ENCODE measurements at places on chromosomes 3 and 15. TPM values are rescaled to one million over a fixed set of nuclear protein-coding genes. Genes with fewer than 3 reads are reported as not detected.

The HERC2 gene
- 49.7 TPM for total RNA-seq

The CEMIP gene
- 49.1 TPM for total RNA-seq

DNA sequence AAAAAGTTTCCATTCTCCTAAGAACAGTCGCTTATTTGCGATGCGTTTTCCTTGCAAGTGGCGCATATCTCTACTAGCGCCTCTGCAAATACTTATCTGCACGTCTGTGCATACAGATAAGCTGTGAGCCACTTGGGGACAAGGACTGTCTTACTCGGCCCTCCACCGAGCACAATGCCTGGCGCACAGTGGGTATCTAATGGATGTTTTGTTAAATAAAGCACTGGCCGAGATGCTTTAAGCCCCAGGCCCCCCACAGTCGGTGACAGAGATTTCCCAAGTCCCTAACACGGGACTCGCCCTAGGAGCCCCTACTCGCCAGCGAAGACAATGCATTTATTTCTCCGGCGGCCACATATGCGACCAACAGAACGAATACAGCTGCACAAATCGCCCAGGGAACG lies 503 bp downstream of the HLTF start:
- peak overlapping the region; percentile 77 for H3K27ac ChIP-seq
- peak; percentile 21 for DNase-seq
- no peaks in the 10 kb centered on the region for H3K27me3 ChIP-seq
- peaks cover 13% of the 10 kb centered on the region for H3K36me3 ChIP-seq
- H3K4me3 ChIP-seq, result peak overlapping the region; percentile 98
- H3K4me1 ChIP-seq, result peaks cover 25% of the 10 kb centered on the region

GRCh38 chr15:93986400-93986984 lies 244.9 kb upstream of the MCTP2 start:
- no peaks in the 10 kb centered on the region for H3K36me3 ChIP-seq
- DNase-seq, result no peak
- no peak overlapping the region for H3K27ac ChIP-seq
- H3K27me3 ChIP-seq, result peaks cover 11% of the 10 kb centered on the region
- H3K4me1 ChIP-seq, result no peaks in the 10 kb centered on the region

DNA sequence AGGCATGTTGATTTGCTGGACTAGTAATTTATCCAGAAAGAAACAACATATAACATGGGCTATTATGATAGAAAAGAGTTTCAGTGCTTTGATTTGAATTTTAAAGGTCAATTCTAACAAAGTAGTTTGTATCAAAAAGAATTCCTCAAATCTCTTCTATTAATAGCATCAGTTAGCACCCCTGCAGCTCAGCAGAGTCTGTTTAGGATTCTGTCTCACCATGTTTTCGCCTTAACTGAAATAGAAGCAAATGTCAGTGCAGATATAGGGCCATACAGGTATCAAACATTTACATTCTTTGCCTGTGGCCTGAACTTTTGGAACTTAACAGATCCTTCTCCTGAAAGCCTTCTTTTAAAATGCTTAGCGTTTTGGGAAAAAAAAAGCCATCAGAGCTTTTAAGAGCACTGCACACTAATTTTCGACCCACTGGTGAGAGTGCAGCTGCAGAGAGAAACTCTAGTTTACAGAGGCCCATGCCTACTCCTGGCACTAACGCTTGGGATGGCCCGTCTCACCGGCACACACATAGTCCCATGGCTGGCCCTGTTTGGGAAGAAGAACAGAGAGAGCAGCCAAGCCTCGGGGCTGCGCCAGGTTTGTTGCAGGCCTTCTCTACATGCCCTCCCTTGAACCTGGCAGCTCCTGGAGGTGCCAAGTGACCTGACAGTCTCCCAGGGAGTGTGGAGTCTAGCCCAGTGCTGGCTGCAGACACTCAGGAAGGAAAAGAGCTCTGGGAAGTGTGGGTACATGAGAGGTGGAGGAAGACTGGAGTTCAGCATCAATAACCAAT lies 9.9 kb upstream of the PAQR9 start:
- peaks cover 27% of the 10 kb centered on the region for H3K4me1 ChIP-seq
- no peaks in the 10 kb centered on the region for H3K36me3 ChIP-seq
- H3K4me3 ChIP-seq, result no peak overlapping the region
- H3K27ac ChIP-seq, result no peak overlapping the region
- H3K27me3 ChIP-seq, result peaks cover 12% of the 10 kb centered on the region
- DNase-seq, result no peak

- DNase-seq, result peak; percentile 17
- H3K36me3 ChIP-seq, result no peaks in the 10 kb centered on the region
- no peak overlapping the region for H3K4me3 ChIP-seq
Observed at GRCh38 chr3:182618981-182619591, 174.2 kb upstream of the ATP11B start.

DNA sequence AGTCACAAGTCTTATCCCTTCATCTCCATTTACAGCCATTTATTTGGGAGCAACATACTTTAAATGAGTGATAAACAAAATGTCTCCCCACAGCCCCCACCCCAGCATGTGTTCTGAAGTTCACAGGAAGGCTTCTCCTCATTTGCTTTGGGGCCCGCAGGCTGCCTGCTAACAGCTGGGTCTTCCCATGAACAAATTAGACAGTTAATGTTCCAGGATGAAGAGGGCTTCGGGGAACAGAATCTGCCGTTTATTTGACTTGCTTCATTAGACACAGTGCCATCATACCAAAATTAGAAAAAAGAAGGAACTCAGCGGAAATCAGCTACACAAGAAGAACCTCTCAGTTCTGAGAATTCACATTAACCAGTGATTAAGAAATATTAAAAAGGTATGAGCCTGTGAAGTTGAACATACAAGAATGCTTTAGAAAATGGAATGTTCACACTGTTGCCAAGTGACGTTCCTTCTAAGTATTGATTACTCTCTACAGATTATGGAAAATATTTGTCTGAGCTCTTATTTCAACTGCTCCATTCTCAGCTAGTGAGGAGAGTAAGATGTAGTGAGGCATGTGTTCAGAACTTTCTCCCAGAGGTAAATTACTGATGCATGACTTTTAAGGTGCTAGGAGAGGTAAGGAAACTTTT lies 107.5 kb upstream of the THBS1 start:
- no peak for DNase-seq
- H3K36me3 ChIP-seq, result peaks cover 12% of the 10 kb centered on the region
- H3K4me1 ChIP-seq, result peaks cover 78% of the 10 kb centered on the region
- H3K27me3 ChIP-seq, result no peaks in the 10 kb centered on the region
- peak overlapping the region; percentile 75 for H3K4me3 ChIP-seq
- H3K27ac ChIP-seq, result peak overlapping the region; percentile 98

DNA sequence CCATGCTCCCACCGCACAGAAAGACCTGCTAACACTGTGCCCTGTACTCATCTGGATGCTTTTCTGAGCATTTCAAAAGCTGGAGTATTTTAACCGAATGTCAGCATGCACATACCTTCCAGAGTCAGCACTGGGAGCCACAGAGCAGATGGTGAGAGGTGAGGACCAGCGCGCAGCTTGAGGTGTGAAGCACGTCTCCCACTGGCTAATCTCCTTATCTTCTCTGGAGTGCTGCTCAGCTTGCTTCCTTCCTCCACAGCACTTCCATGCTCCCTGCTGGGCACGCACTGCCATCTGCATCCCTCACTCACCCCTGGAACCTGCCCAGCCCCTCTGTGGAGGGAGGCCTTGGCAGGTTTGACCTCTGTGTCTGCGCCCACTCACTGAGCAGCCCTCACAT lies at the start of gene GNB5:
Gene GNB5, minus strand, starts transcription at position 186 of the 400 bp plus-strand sequence. CDS start 6,716 bp downstream, outside the sequence.
- H3K4me1 ChIP-seq, result peaks cover 22% of the 10 kb centered on the region
- H3K27me3 ChIP-seq, result peaks cover 2% of the 10 kb centered on the region
- no peak within 1 kb of the TSS for H3K27ac ChIP-seq
- no peak within 1 kb of the TSS for H3K4me3 ChIP-seq
- DNase-seq, result no peak

DNA sequence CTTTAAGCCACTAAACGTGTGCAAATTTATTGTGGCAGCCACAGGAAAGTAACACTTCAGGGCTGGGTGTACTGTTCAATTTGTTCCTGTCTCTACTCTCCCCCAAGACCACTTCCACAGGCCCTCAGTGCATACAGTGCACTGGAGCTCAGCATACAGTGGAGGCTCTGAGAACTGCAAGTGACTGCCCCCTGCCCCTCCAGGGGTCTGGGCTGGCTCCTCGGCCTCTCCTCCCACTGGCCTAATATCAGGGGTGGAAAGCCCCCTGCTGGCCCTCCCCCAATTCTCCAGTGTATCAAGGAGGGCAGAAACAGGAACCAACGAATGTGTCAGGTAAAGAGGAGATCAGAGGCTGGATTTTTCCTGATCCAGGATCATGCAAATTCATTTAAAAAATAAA lies 19.9 kb upstream of the HEG1 start:
- H3K27me3 ChIP-seq, result peaks cover 4% of the 10 kb centered on the region
- H3K4me1 ChIP-seq, result peaks cover 55% of the 10 kb centered on the region
- DNase-seq, result no peak
- no peak overlapping the region for H3K4me3 ChIP-seq
